ENCODE measurements at places on chromosomes 2 and 18.

DNA sequence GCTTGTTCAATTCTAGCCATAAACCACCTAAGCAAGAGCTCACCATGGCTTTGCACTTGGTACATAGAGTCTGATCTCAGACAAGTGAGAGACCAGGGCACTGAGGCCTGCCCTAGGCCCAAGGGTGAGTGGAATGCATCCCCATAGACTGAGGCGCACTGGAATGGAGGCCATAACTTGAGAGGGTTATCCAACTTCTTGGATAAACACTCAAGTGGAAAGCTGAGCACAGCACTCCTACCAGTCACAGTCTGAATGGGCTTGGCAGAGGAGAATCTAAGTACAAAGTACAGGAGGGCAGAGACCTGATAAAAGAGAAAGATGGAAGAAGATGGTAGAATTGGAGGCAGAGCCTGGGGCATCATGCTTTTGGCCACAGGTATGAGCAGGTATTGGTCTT lies 30.4 kb upstream of the CASP10 start:
- DNase-seq: no peak

GRCh38 chr2:88110830-88111229 lies 17.0 kb downstream of the FABP1 start:
- DNase-seq: no peak

GRCh38 chr2:183493040-183493439 lies 368.8 kb downstream of the NUP35 start:
- DNase-seq: no peak

GRCh38 chr2:241156971-241157441 lies 6.7 kb downstream of the PPP1R7 start:
- DNase-seq: no peak

DNA sequence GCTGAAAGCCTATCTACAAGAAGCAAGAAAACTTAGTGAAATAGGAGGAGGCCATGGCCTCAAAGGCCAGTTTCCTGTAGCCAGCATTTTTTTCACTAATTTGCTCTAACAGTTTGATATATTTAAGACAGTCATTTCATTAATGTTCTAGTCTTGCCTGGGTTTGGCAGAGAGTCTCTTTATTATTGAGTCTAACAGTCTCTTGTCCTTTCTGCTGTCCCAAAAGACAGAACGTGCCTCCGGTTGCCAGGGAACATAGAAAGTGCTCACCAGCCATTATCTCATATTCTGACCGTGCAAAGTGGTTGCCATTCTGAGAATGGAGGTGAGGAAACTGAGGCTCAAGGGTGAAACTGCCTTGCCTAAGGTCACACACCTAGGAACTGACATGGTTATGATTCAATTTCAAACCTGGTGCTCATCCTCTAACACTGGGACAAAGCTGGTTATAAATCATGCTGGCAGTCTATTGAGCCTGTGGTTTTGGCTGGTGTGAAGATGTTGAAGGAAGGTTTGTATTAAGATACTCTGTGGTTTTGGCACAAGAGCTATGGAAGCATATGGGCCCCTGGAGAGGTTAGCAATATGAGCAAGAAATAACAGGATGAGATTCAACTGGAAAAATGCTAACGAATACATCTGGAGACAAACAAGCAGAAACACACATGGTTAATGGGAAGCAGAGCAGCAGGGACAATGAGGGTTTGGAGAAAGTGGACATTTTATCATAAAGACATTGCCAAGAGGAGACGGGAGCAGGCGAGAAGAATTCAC lies 903.3 kb upstream of the KLHL29 start:
- no peak for DNase-seq

GRCh38 chr2:201269764-201270163 lies 9.4 kb downstream of the CASP8 start:
- no peak for DNase-seq

DNA sequence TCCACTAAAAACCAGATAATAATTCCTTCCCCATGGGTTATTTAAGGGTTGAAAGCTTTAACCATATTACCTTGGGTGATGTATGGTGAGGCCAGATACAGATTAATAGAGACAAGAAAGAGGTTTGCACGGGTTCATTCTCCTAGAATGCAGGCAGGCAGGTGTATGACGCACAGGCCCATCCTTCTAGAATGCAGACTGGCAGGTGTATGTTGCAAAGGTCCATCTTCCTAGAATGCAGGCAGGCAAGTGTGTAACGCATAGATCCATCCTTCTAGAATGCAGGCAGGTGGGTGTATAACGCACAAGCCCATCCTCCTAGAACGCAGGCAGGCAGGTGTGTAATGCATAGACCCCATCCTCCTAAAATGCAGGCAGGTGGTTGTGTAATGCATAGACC lies 3.9 kb downstream of the RSAD2 start:
- no peak for DNase-seq

DNA sequence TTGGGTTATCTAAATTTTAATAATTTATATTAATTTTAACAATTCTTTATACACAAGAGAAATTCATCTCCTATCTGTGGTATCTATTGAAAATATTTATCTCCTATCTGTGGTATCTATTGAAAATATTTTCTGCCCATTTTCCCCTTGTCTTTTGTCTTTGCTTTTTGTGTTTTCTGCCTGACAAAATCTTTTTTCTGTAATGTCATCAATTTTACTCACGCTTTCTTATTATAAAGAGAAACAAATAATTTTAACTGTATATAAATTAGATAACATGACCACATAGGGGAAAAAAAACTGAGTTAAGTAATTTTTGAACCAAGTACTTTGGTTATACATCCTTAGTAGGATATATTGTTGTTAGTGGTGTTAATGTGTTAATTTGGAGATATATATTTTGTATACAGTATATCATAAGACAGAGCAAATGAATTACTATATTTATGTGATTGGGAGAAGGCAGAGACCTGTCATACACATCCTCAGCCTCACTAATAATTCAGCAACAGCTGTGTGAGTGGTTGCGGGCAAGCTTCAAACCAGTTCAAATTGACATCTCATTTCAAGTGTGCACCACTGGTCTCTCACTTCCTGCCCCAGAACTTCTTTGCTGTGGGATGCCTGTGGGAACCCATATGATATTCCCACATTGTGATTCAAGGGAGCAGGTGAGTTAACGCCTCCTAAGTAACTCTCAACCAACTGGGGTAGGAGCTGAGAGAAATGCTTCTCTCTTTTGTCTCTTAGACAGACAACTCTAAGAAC lies 292.4 kb downstream of the SP3 start:
- no peak for DNase-seq

GRCh38 chr18:24315170-24315569 lies 82.5 kb downstream of the OSBPL1A start:
- no peak for DNase-seq

DNA sequence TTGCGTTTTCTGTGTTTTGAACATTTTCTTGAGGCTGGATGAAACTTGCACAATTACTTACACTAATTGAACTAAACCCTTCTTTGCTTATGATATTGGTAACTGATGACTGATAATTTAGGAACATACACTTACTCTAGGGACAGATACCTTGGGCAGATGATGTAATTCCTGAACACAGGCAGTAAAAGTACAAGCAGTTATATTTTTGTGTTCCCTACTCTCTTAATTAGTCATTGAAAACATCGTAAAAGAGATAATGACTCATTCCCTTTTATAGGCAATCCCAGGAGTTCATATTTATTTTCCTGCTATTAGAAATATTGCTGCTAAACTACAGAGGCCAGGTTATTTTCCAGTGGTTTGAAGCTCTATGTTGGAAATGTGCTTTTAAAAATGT lies 46.4 kb downstream of the CCDC85A start:
- DNase-seq: no peak

DNA sequence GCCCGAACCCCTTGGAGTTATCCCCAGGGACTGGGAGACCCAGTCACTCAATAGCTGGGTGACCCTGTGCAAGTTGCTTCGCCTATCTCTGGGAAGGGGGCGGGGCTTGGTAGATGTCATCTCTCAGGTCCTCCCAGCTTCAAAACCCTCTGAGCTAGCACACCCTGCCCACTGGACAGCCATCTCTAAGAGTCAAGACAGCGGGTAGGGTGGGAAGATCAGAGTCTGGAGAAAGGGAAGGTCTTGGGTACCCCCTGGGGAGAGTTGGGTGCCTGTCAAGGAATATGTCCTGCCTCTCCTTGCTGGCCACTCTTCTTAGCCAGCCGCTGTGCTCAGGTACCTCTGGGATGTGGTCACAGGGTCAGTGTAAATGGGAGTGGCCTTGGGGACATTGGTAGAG lies 8.0 kb downstream of the GLI2 start:
- no peak for DNase-seq

GRCh38 chr2:143151111-143151752 lies 22.0 kb downstream of the ARHGAP15 start:
- DNase-seq: no peak

DNA sequence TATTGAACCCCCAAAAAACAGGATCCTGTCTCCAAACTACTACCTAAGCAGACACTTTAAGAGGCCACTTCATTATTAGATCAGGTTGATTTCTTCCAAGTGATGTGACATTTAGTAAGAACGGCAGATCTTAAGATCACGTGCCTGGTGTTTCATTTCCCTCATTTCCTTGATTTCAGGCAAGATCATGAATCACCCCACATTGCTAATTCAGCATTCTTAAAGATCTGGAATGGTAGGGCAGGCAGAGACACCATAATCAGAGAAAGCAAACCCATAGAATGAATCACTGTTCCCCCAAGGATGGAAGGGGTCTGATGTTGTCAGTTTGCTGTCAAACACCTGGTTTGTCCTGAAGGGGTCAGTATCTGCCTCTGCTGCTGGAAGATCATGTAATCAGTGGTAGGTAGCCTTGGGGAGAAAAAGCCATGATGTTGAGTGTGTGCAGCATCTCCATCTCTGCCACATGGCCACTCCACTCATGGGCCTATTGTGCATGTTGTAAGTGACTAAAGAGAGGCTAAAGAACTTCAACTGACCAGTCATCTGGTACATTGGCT lies 133.9 kb downstream of the ARHGAP15 start:
- DNase-seq: no peak

GRCh38 chr2:101253703-101254450 lies 1.2 kb downstream of the CNOT11 start:
- DNase-seq: no peak

DNA sequence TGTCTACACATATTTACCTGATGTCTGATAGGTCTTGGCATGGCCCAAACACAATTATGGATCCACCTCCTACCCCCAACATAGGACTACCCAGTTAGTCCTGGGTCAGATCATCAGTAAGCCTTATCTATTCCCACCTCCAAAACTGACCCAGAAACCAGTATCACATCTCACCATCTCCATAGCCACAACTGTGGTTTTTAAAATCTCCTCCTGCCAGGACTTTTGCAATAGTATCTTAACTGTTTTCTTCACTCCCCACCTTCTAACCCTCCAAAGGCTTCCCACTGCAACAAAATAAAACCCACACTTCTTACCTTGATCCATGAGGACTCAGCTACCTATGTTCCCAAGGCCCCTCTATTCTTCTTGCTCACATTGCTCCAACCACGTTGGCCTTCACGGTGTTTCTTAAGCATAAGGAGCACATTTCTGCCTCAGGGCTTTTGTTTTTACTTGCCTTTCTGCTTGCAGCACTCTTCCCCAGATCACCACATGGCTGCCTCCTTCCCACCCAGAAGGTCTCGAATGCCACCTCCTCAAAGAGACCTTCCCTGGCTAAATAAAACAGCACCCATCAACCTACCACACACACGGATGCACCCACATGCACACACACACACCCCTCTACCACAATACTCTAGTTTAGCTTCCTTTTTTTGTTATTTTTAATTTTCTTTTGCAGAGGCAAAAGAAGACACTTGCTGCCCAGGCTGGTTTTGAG lies 125.9 kb upstream of the SLC1A4 start:
- DNase-seq: no peak

DNA sequence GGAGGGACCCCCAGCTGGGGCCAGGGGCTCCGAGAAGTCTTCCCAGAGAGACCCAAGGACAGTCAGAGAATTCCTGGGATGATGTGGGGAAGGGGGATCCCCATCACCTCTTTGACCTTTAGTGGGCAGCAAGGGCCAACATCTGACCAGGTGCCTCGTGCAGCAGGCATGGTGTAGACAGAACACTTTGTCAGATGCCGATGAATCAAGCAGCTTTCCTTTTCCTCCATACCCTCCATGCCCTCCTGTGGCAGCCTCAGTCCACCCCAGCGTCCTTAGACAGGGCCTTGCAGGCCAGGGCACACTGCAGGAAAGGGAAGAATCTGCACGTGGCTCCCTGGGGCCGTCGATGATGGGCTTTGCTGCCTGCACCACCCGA lies 26.3 kb downstream of the GPR55 start:
- DNase-seq: no peak

DNA sequence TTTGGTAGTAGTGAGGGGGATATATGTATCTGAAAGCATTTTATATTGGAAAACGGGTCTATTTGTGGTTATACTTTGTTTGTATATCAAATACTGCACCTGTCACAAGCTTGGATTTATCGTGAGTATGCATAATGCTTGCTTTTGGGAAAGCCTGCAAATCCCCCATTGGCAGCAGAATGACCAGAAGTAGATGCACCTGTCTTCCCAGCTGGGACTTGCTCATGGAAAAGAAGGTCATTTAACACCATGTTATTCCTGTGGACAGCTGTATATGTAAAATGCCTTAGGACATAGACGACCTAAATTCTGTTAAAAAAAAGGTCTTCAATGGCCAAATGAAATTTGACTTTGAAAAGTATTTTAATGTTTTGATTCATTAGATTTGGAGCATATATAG lies 599.4 kb downstream of the XIRP2 start:
- DNase-seq: no peak

- DNase-seq: no peak
Measured at GRCh38 chr18:63758615-63759240, 16.5 kb upstream of the SERPINB7 start.

GRCh38 chr2:136703214-136703613 lies 62.1 kb upstream of the THSD7B start:
- DNase-seq: no peak

DNA sequence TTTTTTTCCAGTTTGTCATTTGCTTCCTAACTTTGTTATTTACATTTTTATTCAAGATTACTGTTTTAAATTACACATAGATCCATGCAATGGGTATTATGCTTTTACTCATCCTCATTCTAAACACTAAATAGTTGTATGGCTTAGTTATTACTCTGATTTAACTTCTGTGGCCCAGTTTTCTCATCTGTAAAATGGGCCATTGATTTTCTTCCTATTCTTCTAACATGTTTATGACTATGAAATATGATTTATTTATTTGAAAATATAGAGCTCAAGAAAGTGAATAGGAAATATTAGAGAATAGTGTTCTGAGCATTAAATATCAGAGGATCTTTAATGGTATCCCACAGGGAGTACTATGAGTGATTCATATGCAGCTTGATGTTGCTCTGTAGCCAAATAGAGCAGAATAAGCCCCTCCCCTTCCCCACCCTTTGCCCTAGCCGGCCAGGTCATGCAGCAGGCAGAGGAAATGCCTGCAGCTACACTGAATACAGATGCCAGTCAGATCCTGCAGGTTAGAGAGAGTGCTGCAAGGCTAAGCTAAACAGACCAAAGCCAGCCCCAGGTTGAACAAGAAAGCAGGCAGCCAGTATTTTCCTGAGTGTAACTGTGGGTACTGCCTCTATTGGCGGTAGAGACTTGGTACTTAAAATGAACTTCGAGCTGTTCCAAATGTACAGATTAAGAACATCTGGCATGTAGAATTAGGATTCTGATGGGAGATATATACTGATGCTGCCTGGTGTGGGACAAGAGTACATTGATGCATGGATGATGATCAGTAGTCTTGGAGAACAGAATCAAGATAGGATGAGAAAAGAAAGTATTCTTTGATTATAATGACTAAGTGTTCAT lies 11.7 kb upstream of the ACYP2 start:
- no peak for DNase-seq

GRCh38 chr2:82268446-82268845 lies 1963.9 kb upstream of the LRRTM1 start:
- no peak for DNase-seq
